ENCODE measurements at places on chromosomes 4 and X. TPM values are rescaled to one million over a fixed set of nuclear protein-coding genes. Genes with fewer than 3 reads are reported as not detected.

The CDKL2 gene
- 0.74 TPM for total RNA-seq

The FOXP3 gene
- total RNA-seq, result 1.5 TPM

The ABRAXAS1 gene
- total RNA-seq, result 11.5 TPM

The GABRG1 gene
- total RNA-seq, result not detected

The PGAM4 gene
- total RNA-seq, result not detected

The PHOX2B gene
- 0.49 TPM for total RNA-seq

DNA sequence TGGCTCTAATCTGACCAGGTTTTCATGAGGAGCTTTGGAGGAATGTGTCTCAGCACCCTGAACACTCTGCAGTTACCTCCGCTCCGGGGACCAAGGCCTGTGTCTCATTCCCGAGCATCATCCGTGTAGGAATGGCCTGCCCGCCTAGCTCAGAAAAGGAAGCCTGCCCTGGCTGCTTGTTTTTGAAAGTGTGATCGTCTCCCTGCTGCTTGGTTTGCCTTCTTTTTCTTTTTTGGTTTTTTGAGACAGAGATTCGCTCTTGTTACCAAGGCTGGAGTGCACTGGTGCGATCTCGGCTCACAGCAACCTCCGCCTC is 73.3 kb downstream of the CRLF2 start:
- peak; percentile 44 for DNase-seq

DNA sequence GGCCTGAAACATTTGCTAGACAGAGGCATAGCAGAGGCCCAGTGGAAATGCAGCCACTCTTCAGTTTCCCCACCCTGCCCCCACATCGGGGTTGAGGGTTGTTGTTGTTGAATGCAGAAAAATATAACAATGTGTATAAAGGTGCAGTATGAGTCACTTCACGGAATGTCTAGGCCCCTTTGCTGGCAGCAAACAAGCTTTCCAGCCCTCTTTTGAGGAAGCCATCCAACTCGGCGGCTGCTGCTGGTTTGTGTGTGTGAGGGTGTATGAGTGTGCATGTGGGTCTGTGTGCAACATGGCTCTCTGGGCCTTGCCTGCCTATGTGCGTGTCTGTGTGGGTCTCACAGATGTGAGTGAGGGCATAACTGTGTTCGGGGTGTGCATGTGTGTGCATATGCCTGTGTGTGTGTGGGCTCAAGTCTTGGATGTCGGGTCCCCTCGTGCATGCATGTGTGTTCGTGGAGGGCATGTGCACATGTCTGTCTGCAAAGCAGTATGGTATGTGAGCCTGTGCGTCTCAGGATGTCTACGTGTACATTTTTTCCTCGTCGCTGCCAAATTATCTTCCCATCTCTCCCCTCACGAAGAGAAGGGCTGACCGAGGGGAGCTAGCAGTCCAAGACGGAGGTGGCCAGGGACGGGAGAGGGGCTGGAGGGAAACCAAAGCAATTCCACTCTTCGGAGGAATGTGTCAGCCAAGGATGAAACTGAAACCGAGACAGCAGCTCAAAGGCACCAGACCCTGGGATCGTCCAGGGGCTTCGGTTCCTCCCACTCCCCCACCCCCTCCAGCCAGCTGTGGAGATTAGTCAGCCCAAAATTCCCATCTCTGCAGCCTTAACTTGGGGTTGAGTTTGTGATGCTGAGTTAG is 8.4 kb upstream of the ELF4 start:
- no peak for DNase-seq

DNA sequence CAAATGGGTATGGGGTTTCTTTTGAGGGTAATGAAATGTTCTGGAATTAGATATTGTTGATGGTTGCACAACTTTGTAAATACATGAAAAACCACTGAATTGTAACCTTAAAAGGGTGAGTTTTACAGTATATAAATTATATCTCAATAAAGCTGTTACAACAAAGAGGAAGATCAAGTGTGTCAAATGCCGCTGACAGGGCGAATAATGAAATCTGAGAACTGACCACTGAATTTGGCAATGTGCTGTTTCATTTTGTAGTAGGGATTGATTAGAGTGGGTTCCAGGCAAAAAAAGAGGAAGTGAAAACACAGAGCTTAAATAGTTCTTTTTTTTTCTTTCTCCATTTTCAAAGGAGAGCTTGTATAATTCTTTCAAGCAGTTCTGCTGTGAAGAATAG is 161.1 kb upstream of the NAP1L5 start:
- DNase-seq, result no peak

DNA sequence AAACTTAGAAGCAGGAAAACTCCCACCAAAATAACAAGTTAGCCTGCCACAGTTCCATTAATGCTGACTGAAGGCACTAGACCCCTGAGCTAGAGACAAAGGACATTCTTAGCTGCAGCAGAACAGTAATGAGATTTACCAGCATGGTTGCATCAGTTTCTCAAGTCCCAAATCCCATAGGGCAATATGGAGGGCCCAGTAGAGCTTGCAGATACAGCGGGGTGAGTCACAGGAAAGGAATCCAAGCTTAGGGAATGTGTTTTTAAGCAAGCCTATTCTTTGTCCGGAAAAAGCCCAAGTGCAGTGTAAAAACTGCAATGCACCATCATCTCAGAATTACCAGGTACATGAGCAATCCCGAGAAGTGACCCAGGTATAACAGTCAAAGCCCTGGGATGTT is 51.3 kb upstream of the EXOC1L start:
- DNase-seq, result no peak

- no peak for DNase-seq
These were observed 4.3 kb upstream of the HAUS7 start for GRCh38 chrX:153474718-153475117.

DNA sequence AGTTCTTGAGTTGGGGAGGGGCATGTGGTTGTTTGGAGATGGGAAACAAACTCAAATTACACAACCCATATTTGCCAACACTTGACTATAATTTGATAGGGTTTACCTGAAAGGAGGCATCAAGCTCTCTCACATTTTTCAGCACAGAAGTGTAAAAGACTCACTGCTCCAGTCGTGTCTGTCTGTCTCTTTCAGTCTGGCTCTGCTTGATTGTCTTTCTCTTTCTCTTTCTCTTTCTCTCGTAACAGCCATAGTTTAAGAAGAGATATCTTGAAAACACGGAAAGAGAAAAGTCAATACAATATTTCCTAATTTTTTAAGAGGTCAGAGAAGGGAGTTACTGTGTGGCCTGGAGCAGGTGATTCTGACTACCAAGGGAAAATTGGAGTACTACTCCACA is 413.6 kb upstream of the CXorf51A start:
- no peak for DNase-seq

- DNase-seq, result no peak
These were observed 40.5 kb upstream of the ZNF827 start for GRCh38 chr4:145979160-145979559.

All from vagina (tissue), 2 donors.